ENCODE measurements at places on chromosomes 11 and 22.

- peak; percentile 91 for DNase-seq
These were observed 1.4 kb downstream of the PNPLA2 start for GRCh38 chr11:819943-820649.

- no peak for DNase-seq
These were observed 556.6 kb downstream of the MIAT start for GRCh38 chr22:27213766-27214581.

GRCh38 chr11:44600839-44601383 lies 35.4 kb downstream of the CD82 start:
- DNase-seq: no peak

GRCh38 chr22:35215993-35216392 lies 41.3 kb upstream of the HMGXB4 start:
- peak; percentile 6 for DNase-seq

DNA sequence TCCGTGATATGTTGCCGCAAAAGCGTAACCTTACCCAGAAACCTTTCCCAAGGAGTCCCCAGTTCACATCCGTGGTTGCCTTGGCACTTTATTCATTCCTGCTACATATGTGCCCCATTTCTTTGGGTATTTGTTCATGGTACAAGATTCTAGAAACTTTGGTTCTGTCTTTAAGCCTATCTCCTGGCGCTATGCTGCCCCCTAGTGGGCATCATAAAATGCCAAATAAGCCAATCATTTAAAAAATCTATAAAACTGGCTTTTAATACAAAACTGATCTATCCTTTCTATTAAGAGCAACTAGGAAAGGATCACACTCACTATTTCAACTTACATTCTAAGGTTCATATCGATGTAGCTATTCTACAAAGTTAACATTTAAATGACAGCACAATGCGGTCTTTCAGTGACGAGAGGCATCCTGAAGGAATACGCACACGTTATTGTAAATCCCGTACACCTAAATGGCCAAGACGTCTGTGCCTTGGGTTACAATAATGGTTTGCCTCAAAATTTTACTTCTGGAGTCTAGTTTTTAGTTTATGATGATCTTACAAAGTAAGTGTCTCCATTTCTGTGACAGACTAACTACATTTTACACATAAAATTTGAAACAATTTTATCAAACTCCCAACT lies 16.2 kb downstream of the PIWIL3 start:
- DNase-seq: peak; percentile 81

DNA sequence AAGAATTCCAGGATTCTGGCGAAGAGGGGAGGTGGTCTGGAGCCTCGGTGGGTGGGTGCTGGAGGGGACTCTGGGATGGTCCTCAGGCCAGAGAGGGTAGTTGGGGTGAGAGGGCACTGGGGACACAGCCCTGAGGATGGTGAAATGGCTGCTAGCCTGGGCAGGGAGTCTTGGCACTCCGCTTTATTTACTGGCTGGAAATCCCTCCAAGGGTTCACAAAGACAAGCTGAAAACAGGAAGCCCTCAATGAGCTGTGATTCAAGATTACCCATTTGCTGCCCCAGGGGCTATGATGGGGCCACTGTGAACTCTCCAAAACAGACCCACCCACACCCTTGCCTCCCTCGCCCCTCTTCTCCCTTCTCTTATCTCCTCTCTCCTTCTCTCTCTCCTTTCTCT lies 71.9 kb downstream of the FBXO7 start:
- no peak for DNase-seq

GRCh38 chr22:24069721-24070120 lies 58.6 kb downstream of the CABIN1 start:
- no peak for DNase-seq

DNA sequence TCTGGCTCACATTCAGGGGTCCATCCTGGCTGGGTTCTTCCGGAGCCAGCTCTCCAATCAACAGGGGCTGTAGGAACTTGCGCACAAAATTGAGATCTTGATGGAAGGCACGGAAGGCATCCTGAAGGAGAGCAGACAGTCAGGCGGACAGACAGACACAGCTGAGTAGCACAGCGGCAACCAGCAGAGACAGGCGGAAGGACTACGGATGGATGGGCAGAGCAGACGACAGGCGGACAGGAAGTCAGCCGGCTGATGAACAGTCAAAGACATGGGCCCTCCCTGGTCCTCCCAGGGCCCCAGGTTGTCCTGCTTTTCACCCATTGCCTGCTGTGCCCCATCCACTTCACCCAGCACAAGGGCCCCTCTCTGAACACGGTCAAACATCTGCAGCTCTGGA lies 11.3 kb downstream of the FADS3 start:
- DNase-seq: no peak

- no peak for DNase-seq
These were observed 150.2 kb downstream of the TYR start for GRCh38 chr11:89327885-89328284.

GRCh38 chr11:102279641-102280170 lies 37.6 kb upstream of the BIRC3 start:
- DNase-seq: no peak

DNA sequence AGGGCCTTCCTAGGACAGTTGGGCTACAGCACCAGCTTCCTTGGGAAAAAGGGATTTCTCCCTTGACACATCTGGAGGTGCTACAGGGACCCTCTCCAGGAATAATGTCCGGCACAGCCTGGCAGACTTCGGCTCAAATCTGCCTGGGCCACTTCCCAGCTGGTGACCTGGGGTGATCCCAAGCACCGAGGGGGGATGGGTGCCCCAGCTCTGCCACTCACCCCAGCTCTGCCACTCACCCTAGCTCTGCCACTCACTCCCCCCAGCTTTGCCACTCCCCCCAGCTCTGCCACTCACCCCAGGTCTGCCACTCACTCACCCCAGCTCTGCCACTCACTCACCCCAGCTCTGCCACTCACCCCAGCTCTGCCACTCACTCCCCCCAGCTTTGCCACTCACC lies 9.9 kb downstream of the OSBPL5 start:
- no peak for DNase-seq

DNA sequence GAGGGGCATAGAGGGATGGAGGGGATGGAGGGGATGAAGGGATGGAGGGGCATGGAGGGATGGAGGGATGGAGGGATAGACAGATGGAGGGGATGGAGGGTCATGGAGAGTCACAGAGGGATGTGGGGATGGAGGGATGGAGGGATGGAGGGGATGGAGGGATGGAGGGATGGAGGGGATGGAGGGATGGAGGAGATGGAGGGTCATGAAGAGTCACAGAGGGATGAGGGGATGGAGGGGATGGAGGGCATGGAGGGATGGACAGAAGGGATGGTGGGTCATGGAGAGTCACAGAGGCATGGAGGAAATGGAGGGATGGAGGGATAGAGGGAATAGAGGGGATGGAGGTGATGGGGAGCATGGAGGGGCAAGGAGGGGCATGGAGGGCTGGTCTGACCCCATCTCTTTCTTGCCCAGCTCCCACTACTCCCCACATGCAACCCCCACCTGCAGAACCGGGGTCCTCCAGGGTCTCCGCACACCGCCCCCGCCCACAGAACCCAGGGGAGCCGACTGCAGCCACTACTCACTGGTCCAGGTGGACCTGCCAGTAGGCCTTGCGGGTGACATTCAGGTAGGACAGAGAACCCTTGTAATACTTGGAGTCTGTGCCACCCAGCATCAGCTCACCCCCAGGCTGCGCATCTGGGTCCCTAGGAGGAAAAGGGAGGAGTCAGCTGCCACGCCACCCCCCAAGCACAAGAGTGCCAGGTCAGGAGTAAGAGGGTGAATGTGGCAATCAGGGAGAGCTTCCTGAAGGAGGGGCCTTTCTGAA lies 4.2 kb upstream of the IFITM10 start:
- no peak for DNase-seq

DNA sequence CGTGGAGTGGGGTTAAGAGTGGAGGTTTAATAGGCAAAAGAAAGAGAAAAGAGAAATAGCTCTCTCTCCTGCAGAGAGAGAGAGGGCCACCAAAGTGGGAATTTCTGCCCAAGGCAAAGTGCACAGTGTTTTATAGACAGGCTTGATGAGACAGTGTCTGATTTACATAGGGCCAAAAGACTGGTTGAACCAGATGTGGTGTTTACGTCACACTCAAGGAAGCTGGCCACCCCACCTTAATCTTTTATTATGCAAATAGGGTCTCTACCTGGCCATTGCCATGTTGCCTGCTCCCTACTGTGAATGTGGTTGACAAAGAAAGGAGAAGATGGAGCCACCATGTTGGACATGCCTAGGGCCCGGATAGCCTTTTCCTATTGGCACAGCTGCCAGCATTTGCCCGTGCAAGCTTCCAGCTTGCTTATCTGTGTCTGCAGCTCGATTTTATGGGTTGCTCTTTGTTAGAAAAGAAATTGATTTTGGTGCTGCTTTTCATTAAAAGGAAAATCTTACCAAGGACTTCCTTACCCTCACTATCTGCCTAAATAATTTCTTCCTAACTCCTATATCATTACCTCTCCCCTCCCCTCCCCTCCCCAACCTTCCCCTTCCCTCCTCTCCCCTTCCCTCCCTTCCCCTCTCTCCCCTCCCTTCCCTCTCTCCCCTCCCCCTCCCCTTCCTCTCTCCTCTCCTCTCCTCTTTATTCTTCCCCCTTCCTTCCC lies 436.0 kb downstream of the NELL1 start:
- no peak for DNase-seq

DNA sequence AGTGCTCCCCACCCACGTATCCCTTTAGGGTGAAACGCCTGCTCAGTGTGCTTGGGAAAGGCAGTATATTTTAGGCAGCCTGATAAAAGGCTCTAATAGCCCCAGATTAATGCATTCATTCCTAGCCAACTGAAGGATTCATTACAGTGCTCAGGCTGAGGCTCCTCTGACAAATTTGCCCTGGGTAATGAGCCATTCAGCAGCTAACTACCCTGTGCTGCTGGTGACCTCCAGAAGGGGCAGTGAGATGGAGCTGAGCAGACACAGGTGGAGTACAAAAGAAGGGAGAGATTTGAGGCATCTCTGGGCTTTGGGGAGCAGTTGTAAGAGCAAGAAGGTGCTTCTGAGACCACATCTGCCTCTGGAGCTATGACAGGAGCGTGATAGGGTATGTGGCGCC lies 817.0 kb downstream of the NTM start:
- DNase-seq: no peak

- no peak for DNase-seq
These were observed 7.4 kb downstream of the APOBEC3D start for GRCh38 chr22:39028281-39028680.

DNA sequence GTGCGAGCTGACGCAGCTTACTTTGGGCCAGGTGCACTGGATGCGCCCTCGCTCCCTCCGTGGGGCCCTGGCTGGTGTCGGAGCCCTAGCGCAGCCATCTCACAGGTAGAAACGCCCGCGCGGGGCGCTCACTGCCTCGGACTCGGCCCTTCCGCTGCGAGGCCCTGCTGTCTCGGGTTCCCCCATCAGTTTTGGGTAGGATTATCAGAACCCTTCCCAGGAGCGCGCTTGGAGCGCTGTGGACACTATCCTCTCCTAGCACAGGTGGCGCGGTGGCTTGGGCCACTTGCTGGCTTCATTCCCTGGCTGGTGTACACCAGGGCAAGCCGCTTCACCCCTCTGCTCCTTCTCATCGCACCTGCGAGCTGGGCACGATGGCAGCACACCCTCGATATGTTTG lies 35.7 kb upstream of the B3GAT1 start:
- no peak for DNase-seq

- DNase-seq: no peak
These were observed 88.5 kb downstream of the RBFOX2 start for GRCh38 chr22:35940166-35940565.

DNA sequence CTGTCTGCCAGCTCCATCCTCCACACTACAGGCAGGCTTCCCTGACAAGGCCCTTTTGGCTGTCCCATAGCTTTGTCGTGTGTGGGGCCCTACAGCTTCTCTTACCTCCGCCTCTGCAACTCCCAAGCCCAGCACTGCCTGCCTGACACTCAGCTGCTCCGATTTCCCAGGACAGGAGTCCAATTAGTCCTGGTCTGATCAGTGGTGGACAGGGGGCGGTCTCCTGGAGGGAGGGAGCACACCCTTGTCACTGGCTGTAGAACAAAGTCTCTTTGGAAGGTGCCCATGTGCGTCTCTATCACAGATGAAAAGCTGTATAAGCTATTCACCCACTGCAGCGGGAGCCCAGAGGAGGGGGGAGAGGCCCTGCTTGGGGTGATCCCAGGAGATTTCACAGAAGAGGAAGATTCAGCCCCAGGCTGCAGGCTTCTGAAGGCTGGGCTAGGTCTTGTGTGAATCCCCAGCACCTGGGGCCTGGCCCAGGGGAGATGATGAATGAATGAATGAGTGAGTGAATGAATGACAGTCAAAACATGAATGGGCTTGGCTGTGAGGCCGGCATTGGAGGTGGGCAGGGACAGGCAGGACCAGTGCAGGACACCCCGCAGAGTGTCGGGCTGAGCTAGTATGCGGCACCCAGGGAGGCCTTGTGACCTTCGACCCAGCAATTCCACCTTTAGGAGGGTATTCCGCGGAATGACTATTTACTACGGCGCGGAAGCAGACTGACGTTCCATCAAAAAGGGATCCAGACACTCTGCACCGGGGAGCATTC lies 142.4 kb downstream of the CACNA1I start:
- no peak for DNase-seq

- no peak for DNase-seq
These were observed 34.1 kb downstream of the ARAP1 start for GRCh38 chr11:72718101-72718501.

GRCh38 chr22:40808018-40808841 lies 10.9 kb downstream of the SLC25A17 start:
- DNase-seq: no peak

DNA sequence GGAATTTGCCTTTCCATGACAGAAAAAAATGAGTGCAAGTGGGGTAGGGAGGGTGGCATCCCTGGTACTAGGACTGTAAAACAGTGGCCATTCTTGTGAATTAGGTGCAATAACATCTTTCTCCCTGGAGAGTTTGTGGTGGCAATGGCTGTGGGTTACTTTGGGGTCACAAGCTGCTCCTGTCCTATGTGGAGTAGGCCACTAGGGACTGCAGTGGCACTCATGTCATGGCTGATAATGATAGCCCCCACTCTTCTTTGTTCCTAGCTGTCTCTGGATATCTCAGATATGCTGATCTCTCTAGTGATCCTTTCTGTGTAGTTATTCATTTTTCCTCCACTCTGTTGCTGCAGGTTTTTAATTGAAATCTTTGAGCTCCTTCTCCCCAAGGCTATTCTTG lies 270.5 kb upstream of the CHORDC1 start:
- no peak for DNase-seq

DNA sequence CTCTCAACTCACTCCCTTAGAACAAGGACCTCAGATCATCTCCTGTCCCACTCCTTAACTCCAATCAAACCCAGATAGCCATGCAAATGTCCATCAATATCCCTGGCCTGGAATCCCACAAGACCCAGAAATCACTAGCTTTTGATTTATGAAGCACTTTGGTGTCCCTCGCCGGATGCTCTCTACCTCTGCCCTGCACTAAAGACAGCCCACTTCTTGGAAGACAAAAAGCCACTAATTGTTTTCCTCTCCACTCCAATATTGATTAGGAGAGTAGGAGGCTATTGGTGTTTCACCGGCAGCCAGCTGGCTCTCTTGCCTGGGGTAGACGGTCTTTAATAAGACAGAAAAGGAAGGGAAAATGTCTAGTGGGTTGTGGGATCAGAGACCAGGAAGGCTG lies 221.2 kb downstream of the BUD13 start:
- no peak for DNase-seq

DNA sequence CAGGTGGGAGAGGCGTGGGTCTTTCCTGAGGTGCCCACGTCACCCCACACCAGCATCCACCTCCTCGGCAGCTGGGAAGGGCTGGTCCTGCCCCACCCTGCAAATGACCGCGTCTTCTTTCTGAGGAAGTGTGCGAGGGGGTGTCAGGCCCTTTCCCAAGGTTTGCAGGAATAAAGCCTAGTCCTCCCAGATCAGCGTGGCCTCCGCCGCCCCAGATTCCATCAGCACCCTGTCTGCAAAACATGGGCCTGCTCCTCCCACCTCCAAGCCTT lies 14.4 kb upstream of the SLC39A13 start:
- DNase-seq: no peak

- DNase-seq: no peak
These were observed 96.2 kb downstream of the PDHX start for GRCh38 chr11:35012467-35013191.
